Stimulated activated CD8-positive, alpha-beta memory T cell treated with anti-CD3 and anti-CD28 coated beads, Interleukin-4, amount 100 ng/mL, for 1 hour (primary cell): ENCODE measurements at places on chromosomes 5 and 9.

DNA sequence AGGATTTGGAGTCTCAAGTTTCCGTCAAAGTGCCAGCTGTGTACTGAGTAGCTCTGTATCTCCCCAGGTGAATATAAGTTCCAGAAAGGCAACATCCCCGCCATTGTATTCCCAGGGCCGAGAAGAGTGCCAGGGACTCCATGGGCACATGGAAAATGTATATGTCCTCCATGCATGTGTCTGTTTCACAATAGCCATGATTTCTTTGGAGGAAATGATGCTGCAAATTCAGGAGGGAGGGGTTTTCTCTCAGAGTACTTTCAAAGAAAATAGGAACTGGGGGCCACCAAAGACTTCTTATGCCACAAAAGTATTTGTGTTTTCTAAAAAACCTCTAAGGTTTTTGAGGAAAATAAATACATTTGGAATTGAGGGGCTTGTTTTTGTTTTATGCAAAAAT, 524.6 kb downstream of the BNC2 start:
- DNase-seq = no peak

DNA sequence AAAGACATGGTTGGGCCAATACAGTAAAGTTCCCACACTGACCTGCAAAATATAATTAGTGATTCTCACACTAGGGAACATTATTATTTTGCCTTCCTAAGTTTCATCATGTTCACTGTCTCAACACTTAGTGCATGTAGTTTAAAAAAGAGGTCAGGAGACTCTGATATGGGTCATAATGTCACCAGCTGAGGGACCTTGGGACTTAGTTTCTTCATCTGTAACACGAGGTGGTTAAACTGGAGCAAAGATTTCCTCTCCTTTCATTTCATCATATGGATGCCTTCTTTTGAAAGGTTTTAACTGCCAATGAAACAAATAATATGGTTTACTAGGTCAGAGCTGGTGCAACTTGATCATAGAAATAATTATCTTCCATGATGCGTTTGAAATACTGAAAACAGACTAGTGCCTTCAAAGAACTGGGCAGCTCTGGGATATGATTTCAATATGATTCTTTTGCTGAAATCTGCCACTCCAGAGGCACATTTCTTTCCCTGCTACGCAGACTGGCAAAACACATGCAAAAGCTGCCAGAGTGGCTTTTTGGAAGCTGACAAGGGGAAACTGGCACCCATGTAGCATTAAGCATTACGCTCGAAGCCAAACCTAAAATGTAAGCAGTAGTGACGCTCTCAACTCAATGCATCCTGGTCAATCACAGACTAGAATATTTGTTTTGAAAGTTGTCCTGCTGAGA, 20.8 kb downstream of the RETREG1 start:
- DNase-seq = no peak

GRCh38 chr5:102789469-102789868, 34.4 kb downstream of the PAM start:
- DNase-seq = no peak

DNA sequence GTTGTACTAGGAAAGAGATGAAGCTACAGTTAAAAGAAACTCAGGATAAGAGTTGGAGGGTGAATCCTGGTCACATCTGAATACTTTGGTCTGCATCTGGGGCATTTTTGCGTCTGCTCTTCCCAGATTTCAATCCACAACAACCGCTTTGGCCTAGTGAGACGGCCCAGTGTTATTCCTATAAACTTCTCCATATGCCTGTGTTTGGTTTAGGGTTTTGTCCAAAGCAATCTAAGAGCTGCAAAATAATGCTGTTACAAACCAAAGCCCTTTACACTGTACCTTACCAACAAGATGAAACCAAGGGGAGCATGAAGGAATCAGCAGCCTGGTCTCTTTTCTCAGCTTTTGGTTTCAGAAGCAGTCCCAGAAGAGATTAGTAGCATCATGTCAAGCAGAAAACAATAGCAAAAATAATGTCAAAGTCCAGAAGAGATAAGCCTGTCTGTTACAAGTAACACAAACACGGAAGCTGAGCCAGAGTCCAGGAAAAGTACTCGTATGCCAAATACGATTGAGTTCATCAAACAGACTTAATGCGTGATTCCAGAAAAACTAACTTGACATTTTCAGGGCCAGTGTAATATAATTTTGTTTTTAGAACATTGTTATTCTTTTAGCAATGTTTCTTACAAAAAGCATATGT, 379.9 kb upstream of the ACO1 start:
- DNase-seq = no peak

GRCh38 chr5:146079695-146080373, 25.5 kb downstream of the PLAC8L1 start:
- no peak for DNase-seq

DNA sequence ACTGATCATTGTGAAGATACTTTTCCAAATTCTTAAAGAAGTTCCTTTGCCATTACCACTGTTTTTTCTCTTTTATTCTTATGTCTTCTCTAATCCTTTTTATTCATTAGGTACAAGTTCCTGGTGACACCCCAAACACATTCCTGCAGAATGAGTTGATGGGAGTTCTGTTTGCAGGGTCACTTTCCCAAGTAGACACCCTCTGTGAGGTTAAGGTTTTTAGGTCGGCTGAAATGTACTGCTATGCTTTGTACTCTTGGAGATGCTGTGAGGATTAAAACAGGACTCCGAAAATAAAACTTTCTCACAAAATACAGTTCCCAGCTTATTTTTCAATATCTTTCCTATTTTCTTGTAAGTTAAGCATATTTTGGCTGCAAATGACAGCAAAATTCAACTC, 143.3 kb upstream of the TLE4 start:
- DNase-seq = no peak

DNA sequence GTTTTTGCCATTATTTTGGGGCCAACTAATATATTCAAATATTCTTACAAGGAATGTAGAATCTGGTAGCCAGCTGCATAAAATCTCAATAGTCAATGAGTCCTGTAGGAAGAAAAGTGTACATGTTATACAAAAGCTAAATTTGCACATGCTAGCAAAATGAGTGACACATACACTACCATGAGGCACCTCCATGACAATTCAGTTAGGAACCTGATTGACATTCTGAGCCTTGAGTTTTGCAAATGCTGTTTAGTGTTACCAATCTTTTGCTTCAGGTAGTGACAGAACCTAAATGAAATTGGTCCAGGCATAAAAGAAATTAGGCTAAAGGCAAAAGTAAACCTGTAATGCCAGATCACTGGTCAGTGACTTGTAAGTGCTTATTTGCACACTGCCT, 6.8 kb upstream of the DAPK1 start:
- no peak for DNase-seq

DNA sequence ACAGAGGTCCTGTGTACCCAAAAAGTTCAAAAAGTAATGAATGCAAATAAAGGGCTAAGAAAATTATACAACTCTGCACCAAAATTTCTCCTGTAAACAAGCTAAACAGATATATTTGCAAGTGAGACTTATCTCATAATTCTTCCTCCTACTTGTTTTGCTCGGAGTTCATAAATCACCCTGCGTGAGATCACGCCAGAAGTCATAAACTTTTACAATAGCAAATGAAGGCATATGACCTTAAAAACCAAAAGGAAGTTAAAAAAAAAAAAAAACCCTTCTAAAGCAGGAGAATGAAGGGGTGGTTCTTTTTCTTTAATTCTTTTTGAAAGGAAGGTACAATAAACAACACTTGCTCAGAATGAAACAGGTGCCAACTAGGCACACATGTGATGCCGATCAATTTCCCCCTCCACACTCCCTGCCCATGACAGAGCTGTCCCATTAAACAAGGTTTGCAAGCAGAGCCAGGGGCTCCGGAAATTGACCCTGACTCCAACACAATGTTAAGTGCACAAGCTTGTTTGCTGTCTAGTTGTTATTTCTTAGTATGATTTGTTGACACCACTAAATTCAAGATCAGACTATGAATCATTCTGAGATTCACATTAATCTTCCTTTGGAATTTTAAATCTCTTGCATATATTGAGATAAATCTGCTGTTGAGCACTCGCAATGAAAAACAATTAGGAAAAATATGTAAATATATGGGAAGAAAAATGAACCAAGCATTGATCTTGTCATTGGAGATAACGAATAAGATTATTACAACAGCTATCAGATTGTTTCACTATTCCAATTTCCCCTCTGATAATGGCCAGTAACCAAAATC, 46.3 kb downstream of the DROSHA start:
- no peak for DNase-seq

DNA sequence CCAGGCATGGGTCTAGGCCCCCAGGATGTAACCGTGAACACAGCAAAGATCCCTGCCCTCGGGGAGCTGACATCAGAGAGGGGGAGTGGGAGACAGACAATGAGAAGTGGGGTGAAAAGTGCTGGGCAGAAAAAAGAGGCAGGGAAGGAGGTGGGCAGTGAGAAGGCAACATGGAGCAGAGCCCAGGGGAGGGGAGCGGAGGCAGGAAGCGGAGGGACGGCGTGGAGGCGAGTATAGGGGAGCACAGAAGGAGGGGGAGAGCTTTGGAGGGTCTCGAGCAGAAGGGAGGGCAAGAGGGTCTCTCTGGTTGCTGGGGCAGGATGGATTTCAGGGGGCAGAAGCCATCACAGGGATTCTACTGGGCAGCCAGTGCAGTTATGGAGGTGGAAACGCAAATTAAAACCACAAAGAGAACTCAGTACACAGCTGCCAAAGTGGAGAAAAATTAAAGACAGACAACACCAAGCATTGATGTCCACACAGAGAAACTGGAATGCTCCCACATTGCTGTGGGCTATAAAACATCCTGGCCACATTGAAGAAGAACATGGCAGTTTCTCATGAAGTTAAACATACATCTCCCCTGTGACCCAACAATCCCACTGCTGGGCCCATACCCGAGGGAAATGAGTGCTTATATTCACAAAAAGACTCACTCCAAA, 21.1 kb upstream of the LAMC3 start:
- DNase-seq = no peak

DNA sequence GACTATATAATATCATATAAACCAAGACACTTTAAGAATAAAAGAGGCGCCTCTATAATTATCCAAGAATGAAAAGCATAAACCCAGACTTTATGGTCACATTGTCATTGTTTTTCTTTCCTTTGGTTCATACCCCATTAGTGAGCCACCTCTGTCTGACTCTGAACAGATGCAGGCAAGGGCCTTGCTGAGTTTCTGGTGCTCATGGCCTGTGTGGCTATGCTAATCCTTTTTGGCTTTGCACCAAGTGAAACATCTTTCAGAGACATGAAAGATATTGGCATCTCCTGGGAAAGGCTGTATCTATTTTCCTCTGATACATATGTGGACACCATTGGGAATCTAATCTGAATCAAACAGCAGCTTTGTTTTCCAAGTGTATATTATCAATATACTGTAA, 222.5 kb downstream of the CHSY3 start:
- no peak for DNase-seq

DNA sequence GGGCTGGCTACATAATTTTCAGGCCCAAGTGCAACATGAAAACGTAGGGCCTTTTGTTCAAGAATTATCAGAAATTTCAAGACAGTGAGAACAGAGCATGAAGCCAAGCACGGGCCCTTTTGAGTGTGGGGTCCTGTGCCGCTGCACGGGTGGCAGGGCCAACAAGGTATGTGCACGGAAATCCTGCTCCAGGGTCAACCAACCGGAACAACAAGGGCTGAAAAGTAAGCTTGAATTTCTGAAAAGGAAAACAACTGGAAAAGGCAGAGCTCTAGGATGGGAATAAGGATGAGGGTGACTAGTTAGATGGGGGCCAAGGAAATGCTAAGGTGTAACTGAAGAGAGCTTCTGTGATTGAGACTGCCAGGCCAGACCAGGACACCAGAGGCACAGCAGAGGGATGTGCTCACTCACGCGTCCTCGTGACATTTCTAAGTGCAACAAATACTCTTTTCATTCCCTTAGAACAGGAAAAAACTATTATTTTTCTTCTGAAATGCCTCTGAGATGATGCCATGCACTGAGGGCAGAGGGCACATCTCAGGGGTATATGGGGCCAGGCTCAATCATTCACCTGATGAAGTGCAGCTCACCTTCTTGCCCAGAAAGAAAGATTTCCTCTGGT, 80.6 kb upstream of the LRRTM2 start:
- DNase-seq = no peak

GRCh38 chr5:96781031-96781971, 26.4 kb downstream of the ERAP1 start:
- no peak for DNase-seq

- DNase-seq = no peak
Measured at GRCh38 chr5:121189342-121190305, 662.1 kb upstream of the FTMT start.

- DNase-seq = no peak
Measured at GRCh38 chr9:113600023-113600823, 136.7 kb downstream of the RGS3 start.

DNA sequence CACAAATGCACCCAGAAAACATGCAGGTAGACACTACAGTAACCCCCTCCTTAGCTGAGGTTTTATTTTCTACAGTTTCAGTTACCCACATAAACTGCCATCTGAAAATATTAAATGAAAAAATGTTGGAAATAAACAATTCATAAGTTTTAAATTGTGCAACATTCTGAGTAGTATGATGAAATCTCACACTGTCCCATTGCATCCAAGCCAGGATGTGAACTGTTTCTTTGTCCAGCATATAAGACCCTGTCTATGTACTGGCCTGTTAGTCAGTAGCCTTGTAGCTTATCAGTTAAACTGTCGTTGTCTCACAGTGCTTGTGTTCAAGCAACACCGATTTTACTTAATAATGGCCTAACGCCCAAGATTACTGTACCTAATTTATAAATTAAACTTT, 630.5 kb downstream of the ANXA1 start:
- no peak for DNase-seq

DNA sequence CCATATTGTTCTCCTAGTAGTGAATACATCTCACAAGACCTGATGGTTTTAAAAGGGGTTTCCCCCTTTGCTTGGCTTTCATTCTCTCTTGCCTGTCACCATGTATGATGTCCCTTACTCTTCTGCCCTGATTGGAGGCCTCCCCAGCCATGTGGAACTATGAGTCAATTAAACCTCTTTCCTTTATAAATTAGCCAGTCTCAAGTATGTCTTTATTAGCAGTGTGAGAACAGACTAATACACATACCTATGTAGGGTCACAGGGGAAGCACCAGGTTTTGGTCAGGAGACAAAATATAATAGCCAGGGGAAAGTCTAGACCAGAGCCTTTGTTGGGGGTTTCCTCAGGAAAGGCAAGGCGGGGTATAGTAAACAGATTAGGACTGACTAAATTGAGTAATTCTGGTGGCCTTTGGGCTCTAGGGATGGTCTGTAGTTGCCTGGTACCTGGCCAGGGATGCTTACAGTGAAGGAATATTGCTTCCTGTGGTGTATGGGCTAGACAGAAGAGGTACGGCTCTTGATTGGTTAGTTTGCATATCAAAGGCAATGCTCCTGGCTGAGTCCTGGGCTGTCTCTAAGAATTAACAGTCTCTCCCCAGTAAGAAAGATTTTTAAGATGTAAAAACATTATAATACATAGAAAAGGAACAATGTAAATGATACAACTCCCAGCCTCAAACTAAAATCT, 254.5 kb downstream of the ELAVL2 start:
- no peak for DNase-seq

DNA sequence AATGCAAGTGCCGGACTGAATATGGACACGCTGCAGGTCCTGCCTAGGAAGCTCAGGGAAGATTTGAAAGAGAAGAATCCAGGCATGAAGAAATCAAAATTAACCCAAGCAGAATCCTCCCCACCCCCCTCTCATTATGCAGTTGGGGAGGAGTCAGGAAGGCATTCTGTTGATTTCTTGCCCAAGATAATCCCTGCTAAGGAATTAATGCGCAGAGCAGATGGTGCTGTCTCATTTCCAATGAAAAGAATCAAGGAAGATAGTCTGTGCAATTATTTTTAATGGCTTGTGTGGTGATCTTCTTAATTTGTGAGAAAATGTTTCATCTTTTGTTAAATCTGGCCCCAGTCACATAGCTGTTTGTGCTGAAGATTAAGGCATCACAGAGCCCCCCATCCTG, 145.0 kb downstream of the ZNF462 start:
- no peak for DNase-seq

- no peak for DNase-seq
Measured at GRCh38 chr5:173825215-173825865, 62.8 kb upstream of the CPEB4 start.
